ENCODE measurements at places on chromosomes 2 and 18.

DNA sequence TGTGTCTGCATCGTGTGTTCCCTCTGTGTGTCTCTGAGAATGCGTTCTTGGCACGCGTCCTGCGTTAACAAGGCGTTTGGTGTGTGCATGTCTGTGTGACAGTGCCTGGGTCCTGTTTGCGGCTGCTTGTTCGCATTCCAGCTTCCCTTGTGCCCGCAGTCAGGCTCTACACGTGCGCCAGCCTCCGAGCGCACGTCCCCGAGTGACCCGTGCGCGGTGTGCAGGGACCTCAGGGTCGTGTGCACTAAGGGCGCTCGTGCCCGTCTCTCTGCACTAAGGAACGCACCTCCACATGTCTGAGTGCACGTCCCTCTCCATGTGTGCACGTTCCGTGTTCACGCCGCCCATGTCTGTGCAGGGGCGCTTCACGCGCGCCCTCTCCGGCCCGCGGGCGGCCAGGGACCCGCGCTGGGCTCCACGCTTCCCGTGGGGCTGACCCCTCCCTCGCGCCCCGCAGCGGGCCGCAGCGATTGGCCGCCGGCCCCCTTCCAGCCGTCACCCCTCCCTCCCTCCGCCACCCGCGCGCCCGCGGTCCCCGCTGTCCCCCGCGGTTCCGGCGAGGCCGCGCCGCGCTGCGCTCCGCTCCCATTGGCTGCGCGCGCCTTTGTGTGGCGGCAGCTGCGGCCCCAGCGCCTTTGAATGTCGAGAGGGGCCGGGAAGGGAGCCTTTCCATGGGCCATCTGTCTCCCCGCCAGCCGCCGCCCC, 229.4 kb downstream of the HAUS1 start:
- peak; percentile 18 for DNase-seq

DNA sequence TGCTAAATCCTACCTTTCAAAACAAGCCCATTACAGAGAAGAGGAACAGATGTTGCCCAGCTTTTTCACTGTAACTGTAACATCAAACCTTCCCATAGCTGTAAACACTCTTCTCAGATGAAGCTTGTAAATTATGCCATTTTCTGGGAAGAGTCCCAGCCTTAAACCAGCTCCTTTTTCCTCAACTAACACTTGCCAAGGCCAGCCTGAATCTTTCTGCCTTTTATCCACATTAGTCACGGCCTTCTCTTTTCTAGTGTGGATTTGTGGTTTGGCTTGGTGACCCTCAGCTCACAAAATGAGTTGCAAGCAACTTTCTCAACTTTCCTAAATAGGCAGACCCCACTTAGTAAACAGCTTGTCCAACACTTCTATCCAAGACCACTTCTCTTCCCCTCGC, 90.2 kb downstream of the CABLES1 start:
- no peak for DNase-seq

- no peak for DNase-seq
Measured at GRCh38 chr2:142980246-142981068, 103.0 kb downstream of the KYNU start.

- DNase-seq = no peak
Measured at GRCh38 chr18:35880788-35881455, 91.6 kb upstream of the RMP24 start.

DNA sequence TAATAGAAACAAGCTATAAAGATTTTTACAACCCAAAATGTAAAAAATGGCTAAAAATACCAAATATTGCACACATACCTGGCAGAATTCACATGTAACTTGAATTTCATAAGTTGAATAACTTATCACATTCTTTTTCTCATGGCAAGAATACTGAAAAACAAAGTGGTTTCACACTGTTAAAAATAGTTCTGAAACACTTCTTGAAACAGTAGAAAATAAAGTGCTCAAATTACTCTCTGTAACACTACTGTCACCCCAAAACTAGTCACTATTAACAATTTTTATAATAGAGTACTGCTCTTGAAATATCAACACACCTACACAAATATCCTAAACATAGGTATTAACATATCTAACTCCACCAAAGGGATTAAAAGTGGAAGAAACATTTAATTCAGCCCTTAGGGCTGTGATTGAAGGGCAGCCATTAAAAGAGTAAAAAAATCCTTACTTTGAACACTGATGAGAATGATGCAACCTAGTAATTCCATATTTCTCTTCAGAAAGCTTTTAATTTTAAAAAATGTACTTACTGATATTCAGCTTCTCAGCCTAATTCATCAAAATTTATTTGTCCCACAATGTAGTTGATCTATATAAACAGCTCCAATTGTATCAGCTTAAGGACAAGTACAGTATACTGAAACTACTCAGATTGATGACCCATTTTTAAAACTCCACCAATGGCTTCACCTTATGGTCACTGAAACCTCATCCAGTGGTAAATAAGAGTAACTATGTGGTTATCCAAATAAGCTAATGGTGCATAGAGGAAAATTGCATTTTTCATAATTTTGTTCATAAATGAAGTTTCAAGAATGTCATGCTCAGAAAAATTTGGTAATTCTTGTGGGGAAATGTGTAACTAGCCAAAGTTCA, 31.4 kb downstream of the ATF2 start:
- DNase-seq = no peak

DNA sequence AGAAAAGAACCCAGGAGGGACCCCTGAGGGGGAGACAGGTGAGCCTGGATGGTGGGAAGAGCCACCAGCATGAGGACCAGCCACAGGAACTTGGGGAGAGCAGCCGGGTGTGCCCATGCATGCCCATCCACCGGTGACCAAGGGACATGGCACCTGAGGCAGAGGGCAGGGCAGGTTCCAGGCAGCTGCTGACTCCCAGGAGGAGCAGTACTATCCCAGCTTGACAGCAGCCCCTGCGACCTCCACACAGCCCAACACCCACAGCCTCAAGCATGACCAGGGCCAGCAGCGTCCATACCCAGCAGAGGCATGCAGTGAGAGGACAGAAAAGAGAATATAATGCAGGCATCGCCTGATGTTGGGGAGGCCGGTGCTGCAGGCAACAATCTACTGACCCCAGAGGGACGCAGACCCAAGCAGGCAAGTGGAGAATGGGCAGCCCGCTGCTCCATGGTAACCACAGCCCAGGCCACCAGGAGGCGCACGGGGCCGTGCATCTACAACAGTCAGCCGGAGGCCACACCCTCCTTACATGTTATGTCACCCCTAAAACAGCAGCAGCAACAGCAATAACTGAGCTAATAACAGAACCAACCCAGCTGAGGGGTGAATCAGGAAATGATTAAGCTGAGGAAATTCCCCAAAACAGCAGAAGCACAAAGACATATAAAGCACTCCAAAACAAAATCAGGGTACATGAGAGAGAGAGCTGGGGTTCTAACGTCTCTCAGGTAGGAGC, 44.1 kb downstream of the ANKMY1 start:
- peak; percentile 89 for DNase-seq

DNA sequence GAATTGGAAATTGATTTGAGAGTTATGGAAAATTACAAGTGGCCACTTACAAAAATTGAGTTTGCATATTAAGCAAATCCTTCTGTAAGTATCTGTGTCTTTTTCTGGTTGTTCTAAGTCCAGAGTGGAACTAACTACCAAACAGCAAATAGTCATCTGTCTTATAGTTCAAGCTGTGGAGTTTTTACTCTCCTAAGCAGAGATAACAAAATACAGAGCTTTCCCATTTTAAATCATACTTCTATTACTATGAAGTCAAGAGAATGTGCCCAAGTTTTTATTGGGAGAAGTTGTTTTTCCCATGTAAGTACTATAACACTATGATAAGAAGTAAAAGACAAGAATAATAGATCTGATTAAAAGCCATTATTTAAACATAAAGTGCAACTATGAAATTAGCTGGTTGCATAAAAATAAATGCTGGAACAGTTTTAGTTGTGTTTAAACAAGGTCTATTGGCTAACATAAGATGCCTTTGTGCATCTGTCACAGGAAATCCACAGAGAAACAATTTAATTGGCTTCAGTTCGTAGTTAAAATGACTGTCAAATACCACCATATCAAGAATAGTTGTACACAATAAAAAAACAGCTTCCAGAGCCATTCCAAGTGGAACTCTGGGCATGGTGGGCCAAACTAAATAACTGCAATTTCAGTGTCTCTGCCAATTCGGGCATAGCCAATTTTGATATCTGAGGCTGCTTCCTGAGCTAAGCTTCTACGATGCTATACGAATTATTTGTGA, 1467.4 kb upstream of the NXPH2 start:
- DNase-seq = no peak

GRCh38 chr18:31329787-31330438, 12.0 kb downstream of the DSG1 start:
- no peak for DNase-seq

All from endothelial cell (in vitro differentiated cells).